Nucleus accumbens (tissue), 56 donors: ENCODE measurements at places on chromosomes 12 and 14.

DNA sequence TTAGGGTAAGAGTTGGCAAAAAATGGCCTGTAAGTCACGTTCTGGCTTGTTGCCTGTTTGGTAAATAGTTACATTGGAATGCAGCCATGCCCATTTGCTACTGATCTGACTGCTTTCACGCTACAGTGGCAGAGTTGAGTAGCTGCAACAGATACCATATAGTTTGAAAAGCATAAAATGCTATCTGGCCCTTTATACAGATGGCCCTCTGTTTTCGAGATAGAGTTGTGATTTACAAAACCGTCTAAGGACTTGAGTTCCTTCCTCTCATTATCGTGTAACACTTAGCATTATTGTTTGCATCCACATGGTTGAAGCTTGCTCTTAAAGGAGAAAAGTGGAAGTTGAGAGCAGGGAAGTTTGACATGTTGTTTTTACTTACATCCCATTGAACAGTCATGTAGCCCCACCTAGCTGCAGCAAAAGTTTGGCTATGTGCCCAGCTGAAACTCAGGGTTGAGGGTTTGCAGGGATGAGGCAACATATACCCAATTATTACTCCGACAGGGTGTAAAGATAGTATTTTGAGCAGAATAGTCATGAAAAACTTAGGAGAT lies 11.3 kb upstream of the SCFD1 start:
- DNase-seq = no peak

DNA sequence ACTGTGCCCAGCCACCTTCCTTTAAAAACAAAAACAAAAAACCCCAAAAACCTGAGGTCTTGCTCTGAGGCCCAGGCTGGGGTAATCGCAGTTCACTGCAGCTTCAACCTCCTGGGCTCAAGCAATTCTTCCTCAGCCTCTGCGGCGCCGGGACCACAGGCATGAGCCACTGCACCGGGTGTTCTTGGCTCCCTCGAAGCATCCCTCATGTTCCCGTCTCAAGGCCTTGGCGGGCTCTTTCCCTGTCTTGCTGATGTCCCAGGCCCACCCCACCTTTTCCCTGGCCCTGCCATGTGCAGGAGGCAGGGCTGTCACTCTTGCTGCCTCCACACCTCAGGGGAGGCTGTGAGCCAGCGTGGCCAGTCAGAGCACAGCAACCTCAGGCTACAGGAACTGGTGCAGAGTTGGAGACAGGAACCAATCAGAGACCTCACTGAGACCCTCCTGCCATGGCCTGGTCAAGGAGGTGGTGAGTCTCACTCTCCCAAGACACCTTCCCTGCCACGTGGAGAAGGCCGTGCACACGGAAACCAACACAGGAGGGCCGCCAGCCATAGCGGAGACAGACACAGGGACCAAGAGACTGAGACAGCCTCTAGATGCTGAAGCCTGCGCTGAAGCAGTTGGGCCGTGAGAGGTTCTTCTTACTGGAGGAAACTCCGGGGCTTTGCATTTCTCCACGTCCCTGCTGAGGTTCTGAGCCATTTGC lies 6.0 kb upstream of the AMN start:
- DNase-seq = no peak

GRCh38 chr12:3261782-3262359 lies 184.7 kb downstream of the TSPAN9 start:
- no peak for DNase-seq

GRCh38 chr14:54638135-54638446 lies 71.2 kb downstream of the SAMD4A start:
- no peak for DNase-seq

DNA sequence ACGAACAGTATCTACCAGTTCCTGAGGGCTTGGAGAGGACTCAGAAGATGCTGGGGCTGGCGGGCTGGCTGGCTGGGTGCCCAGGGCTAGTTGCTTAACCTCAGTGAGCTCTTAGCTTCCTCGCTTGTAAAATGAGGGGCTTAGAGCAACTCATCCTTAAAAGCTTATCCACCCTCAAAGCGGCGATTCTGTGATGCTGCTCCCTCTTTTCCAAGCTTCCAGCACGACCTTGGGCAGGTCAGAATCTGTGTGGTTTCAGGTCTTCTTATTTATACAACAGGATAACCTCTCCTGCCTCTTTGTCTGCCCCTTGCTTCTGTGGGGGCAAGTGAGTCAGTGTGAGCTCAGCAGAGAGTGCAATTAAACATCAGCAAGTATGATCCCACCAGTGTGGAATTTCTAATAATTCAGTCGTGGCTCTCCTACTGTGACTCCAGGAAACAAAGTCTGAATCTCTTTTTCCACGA lies 281.8 kb downstream of the KSR2 start:
- DNase-seq = no peak

- no peak for DNase-seq
Observed at GRCh38 chr14:74807853-74808545, 44.9 kb downstream of the YLPM1 start.

DNA sequence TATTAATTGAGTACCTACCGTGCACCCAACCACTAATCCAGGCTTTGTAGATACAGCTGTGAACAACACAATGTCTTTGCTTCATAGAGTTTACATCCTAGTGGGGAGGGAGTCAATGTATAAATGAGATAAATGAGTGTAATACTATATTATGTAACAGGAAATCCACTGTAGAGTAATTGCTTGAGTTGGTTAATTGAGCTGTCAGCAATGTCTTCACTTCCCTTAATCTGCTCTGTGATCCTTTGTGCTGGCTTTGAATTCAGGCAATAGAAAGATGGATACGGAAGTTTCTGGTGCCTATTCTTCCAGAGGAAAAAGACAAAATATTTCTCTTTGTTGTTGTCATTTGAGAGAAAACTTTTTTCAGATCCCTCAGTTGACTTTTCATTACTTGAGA lies 104.0 kb upstream of the SLC16A7 start:
- no peak for DNase-seq

GRCh38 chr14:68157971-68158371 lies 338.4 kb downstream of the RAD51B start:
- no peak for DNase-seq

DNA sequence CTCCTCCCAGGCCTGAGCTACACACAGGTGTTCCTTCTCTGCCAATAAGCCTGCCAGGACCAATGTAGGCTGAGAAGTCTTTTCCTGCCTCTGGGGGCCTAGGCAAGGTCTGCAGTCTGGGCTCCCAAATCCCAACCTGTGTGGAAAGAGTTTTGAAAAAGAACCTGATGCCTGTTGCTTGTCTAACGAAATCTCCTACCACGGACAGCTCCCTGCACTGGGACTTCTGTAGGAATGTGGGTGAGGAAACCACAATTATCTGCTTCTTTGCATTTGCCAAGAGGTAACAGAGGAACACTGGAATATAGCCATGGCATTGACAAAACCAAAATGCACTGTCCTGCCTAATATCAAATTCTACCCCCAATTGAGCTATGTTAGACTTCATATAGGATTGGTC lies 877.0 kb upstream of the TMEM132C start:
- no peak for DNase-seq

- DNase-seq = no peak
Observed at GRCh38 chr12:3745152-3745551, 7.8 kb downstream of the CRACR2A start.

- no peak for DNase-seq
Observed at GRCh38 chr14:36702474-36702873, 40.8 kb downstream of the PAX9 start.

DNA sequence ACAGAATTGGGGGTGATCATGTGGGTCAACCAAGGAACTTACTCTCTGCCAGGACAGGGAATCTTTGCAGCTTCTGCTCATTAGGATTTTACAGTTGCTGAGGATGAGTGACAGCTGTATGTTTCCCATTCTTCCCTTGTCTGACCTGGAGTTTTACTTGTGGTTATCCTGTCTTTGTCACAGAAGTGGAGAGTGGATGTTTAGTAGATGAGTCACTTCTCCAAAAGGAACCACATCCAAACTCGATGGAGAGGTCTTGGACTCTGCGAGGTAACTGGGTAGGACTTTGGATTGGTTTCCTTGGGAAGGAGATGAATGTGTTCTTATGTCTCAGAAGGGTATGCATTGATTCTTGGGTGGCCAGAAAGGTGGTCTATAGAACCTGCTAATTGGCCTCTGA lies 53.8 kb upstream of the USP44 start:
- no peak for DNase-seq

- no peak for DNase-seq
Observed at GRCh38 chr14:60274448-60274847, 25.4 kb downstream of the PPM1A start.

DNA sequence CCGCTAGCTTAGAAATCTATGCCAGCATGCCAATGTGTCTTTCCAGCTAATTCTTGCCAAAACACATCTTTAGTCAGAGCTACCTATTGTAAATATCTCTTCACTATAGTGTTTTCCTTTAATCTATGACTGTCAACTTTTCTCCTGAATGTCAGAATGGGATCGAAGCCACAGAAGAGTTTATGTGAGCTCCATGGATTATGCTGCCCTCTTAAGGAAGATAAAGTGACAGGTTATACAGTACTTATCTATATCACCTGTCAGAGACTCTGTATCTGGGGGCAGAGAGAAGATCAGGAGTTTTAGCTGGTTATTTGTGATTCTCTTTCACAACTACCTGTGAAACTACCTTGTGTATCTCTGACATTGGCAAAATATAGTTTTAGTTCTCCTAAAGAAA lies 204.3 kb upstream of the SEL1L start:
- DNase-seq = no peak

GRCh38 chr14:24067133-24068082 lies 4.0 kb upstream of the CPNE6 start:
- peak; percentile 22 for DNase-seq

GRCh38 chr14:105466531-105467248 lies 7.9 kb upstream of the CRIP2 start:
- DNase-seq = no peak

DNA sequence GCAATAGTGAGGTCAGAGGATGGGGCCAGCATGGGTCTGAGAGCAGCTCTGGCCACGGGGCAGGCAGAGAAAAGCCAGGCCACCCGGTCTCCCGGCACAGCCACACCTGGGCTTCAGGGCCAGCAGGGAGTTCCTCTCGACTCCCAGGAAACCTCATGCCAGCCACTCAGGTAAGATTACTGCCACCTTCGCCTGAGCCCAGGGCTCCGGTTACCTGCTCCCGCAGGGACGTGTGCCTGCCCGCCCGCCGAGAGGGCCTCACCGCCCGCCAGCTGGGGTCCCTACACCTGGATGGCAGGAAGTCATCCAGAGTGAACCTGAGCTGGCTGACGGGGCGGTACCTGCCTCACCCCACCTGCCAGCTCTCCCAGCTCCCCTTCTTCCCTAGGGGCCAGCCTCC lies 7.3 kb downstream of the JAG2 start:
- no peak for DNase-seq

GRCh38 chr12:90970471-90970870 lies 15.5 kb upstream of the CCER1 start:
- no peak for DNase-seq

GRCh38 chr12:59322473-59322872 lies 273.4 kb upstream of the SLC16A7 start:
- DNase-seq = peak; percentile 62

DNA sequence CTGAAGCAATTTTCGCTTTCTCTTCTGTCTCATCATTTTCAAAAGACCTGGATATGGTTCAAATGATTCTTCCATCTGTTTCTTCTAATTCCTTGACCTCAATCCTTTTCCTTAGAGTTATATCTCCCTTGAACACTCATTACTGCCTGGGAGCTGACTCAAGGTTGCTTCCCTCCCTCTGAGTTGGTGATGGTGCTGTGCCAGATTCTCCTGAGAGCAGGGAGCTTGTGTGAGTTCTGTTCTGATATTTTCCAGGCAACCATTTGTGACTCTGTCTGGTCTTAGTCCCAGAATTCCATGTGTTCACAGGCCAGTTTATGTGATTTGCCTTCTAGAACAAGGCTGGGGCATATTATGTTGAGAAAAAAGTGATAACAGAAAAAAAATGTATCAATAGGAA lies 505.1 kb upstream of the SYT1 start:
- no peak for DNase-seq

- no peak for DNase-seq
Observed at GRCh38 chr14:50778721-50779483, 52.1 kb downstream of the NIN start.

GRCh38 chr14:44564908-44565307 lies 57.8 kb upstream of the FSCB start:
- DNase-seq = no peak

DNA sequence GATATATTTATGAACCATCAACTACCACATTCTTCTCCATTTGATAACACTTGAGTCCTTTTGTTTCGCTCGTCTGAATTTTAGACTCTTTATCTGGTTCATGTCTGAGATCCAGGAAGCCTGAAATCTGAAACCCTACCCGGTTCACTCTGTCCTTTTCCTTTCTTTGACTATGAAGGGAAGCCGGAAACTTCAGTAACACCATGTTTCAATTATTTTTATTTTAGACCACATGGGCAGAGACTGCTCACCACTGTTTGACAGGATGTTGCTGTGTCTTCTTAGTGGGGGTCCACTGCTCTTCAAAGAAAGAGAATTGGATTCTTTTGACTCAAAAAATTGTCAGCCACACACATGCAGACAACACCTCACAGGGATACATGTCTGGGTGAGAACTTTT lies 331.9 kb upstream of the FLRT2 start:
- DNase-seq = no peak

- no peak for DNase-seq
Observed at GRCh38 chr14:49408187-49408933, 177.8 kb downstream of the RPS29 start.

- peak; percentile 57 for DNase-seq
Observed at GRCh38 chr14:50312734-50313054, 570 bp downstream of the DMAC2L start.

DNA sequence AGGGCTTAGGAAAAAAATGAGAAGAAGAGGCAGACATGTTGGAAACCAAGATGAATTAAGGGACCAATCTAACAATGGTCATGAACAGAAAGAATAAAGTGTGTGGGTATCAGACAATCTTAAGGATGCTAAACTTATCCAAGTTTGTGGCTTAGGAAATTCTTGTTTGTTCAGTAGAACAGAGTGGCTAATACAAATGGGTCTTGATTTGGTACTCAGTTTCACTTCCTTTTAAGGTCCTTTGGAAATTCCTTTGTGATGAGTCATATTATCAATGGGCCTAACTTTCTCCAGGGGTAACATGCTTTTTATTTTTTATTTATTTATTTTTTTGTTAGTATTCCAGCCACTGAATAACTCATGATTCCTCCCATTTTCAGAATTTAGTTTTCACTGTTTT lies 1154.7 kb upstream of the FLRT2 start:
- no peak for DNase-seq

DNA sequence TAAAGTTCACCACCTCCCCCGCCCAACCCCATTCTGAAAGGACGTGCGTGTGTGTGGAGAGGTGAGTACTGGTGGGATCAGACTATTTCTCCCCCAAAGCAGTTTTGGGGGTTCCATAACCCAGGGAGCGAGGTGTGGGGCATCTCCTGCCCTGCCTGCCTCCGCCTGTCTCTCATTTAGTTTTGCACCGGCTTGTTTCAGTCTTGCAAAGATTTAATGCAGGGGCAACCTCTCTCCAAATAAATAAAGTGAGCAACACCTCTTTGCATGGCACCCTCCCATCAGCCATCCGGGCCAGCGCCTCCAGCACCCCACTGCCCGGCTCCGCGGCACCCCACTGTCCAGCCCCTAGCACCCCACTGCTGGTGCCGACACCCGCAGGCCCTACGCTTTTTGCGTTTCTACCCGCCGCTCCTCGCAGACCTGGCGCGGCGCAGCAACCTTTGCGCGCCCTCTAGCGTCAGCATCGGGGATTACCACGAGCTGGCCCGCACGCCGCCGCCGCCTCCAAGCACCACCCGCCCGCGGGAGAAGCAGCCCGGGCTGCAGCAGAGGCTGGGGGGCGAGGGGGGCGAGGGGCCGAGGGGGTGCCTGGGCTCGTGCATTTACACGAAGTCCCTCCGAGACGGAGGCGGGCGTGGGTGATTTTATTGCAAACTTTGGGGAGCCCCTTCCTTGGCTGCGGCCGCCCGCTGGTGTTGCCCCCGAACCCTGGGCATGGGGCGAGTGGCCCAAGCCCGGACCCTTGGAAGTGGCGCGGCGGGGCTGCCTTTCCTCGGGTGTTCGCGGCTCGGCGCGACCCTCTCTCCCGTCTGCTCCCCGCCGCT lies 55.8 kb upstream of the VRK1 start:
- DNase-seq = peak; percentile 52
